ENCODE measurements at places on chromosomes 5 and 9.

GRCh38 chr9:129442803-129443511 lies 177.9 kb downstream of the C9orf50 start:
- no peak for DNase-seq

- DNase-seq, result no peak
Observed at GRCh38 chr5:172868924-172869591, 35.0 kb downstream of the ERGIC1 start.

DNA sequence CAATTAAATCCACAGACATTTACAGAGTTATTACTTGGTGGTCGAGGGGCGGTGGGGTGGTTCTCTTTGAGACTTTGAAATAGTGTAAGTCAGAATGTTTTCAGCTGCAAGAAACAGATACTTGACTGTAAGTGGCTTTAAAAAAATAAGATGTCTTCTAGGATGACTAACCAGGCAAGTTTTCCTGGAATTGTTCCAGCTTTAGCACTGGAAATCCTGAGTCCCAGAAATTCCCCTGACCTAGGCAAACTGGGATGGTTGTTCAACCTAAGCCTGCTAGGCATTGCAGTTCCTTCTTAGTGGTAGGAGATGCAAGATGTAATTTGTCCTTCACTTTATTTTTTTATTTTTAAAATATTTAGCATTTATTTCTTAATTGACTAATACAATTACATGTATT lies 169.5 kb upstream of the POC5 start:
- DNase-seq, result no peak

DNA sequence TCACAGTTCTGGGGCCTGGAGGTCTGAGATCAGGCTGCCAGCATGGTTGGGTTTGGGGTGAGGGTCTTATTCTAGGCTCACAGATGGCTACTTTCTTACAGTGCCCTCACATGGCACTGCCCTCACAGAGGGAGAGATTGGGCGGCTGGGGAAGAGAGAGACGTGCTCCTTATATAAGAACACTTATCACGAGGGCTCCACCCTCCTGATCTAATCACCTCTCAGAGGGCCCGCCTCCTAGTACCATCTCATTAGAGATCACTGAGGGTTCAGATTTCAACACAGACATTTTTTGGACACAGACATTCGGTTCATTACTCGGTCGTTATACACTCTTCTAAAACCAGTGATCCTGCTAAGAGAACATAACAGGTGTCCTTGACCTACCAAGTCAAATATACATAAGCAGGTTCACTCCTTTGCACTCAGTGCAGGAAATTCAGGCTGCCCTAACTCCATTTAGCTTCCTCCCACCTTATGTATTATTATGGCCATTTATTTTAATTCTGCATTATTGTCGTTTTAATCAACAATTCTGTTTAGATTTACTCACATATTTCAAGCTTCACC lies 121.7 kb downstream of the ICE1 start:
- DNase-seq, result no peak

DNA sequence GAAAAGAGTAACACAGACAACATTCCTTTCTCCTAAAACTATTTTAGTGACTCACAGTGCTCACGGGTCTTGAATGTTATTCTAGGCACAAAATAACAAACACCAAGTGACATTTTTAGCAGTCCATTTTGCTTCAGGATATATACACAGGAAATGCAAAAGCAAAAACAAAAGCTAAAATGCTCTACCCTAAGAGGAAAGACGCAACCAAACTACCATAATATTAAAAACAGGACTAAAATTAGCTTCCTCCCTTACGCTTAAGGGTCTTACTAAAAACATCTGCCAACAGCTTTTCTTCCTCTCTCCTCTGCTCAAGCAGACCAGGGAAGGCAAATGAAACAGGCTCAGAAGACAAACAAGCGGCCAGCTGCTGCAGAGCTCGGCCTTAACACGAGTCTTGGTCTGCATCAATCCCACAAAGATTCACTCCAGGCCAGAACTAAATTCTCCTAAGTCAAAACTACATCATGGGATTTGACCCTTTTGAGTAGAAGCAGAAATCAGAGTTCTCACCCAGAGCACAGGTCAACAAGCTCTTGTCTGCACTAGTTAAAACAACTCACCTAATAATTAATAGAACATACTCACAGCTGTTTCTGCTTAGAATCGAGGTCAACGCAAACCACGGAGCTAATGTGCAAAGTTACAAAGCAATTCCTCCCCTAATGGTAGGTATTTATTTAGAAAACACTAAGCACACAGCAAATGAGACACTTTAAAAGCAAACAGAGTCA lies 62.3 kb downstream of the RAPGEF1 start:
- DNase-seq, result no peak

- no peak for DNase-seq
Observed at GRCh38 chr9:101029315-101030085, 973 bp downstream of the PLPPR1 start.

DNA sequence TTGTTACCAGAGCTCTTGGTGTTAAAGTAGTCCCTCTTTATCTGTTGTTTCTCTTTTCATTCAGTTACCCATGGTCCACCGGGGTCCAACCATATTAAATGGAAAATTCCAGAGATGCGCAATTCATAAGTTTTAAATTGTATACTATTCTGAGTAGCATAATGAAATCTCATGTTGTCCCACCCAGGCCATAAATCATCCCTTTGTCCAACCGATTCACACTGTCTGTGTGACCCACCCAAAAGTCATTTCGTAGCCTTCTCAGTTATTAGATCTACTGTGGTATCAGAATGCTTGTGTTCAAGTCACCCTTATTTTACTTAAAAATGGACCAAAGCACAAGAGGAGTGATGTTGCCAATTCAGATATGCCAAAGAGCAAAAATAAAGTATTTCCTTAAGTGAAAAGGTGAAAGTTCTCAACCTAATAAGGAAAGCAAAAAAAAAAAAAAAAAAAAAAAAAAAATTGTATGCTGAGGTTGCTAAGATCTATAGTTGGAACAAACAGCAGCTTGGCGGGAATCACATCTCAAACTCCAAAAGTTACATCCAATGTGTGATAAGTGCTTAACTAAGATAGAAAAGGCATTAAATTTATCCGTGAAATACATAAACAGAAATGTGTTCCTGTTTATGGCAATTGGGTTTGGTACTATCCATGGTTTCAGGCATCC lies 106.8 kb upstream of the GPBP1 start:
- DNase-seq, result no peak

DNA sequence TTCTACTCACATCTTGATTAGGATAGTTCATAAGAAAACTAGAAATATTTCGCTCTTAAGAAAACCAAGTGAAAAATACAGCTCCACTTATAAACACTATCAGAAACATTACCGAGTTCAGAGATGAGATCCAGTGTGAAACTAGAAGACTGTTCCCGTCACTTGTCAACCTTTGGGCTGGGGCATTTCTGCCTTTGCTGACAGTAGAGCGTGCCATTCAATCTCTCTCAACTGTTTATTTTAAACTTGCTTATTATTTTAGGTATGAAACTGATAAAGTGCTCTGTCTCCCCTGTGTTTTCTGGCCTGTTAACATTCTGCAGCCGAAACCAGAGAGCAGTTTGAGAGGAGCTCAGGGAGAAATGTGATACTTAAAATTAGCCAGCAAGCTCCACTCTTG lies 16.7 kb downstream of the MRRF start:
- no peak for DNase-seq

All from activated naive CD4-positive, alpha-beta T cell treated with anti-CD3 and anti-CD28 coated beads, Interleukin-2, amount 50 U/mL, for 72 hours (primary cell).